GOT3 (cell line): ENCODE measurements at places on chromosomes 13 and 19.

DNA sequence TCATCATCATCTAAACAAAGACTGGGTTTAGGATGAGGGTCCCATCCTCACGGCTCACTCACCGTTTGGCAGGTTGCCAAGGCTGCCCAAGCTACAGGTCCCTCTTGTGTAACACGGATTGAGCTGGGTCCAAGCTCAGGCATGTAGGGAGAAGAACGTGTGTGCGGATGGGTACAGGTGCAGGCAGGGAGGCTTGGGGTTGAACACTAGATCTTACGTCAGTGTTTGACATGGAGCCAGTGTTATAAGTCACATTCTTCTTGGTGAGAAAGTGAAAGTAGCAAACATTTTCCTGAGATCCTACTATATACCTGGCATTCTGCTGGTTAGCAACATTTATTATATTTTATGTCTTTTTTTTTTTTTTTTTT, 136.8 kb upstream of the RNF113B start:
- no peak for DNase-seq

GRCh38 chr13:24183741-24184182, 23.2 kb downstream of the SPATA13 start:
- no peak for DNase-seq

- no peak for DNase-seq
Observed at GRCh38 chr19:4434391-4434790, 23.2 kb downstream of the UBXN6 start.

DNA sequence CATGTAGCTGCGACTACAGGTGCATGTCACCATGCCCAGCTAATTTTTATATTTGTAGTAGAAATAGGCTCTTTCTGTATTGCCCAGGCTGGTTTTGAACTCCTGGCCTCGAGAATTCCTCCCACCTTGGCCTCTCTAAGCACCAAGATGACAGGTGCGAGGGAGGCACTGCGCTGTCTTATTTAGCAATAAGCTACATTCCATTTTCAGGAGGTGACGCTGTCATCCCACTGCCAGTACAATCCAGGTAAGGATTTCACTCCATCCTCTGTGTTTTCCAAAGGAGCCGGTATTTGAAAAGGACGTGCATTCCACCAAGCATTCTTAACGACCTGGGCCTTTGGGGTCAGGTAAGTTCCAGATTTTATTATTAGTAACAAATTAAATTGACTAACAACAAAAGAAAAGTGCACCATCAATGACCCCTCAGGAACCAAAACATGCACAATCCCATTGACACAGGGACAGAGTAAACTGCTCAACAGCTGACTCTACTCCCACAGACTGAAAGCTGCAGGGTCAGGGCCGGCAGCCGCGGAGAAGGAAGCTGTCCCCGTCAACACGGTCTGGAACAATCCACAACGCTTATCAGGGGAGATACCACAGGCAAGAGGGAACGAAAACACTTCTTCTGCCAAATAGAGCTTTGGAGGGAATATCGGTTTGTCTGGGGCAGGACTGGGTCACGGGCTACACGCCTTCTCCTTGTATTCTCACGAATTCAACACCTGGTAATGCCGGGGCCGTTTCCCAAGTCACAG, 82.8 kb downstream of the INSR start:
- DNase-seq = no peak

- DNase-seq = no peak
Observed at GRCh38 chr19:46862503-46862834, 1.7 kb downstream of the ARHGAP35 start.
